Thymus (tissue), 14 donors: ENCODE measurements at places on chromosomes 11 and 22.

GRCh38 chr22:28222052-28222451, 303.0 kb upstream of the PITPNB start:
- DNase-seq, result no peak
- H3K27me3 ChIP-seq, result no peaks in the 10 kb centered on the region
- H3K4me1 ChIP-seq, result no peaks in the 10 kb centered on the region
- H3K36me3 ChIP-seq, result no peaks in the 10 kb centered on the region
- no peak overlapping the region for H3K4me3 ChIP-seq
- H3K27ac ChIP-seq, result no peak overlapping the region

DNA sequence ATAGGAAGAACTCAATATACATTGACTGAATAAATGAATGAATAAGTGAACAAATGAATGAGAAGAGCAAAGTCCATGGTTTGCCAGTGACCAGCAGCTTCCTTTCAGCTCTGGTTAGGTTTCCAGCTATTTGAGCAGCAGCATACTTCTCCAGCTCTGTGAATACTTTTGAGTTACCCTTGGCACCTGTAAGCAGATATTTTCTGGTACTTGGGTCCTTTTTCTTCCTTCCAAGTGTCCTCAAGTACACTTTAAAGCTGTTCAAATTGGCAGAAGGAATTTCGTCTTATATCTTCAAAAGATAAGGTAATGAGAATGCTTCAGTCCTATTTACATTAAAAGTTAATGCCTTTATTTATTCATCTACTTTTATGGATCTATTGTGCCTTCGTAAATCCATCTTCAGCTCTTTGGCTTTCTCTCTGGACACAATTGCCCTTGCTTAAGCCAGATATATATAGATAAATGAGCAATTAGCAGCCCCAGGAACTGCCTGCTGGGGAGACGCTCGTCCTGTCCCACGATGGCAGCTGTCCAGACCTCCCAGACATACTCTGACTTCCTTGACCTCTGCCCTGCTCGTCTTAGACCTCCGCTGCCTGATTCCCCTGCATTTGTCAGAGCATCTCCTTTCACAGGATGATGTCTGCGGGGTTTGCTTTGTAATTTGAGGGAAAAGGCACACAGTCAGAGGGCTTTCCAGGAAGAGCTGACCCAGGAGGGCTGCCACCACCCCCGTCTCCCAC, 926.3 kb downstream of the OPCML start:
- H3K27ac ChIP-seq, result no peak overlapping the region
- H3K27me3 ChIP-seq, result no peaks in the 10 kb centered on the region
- H3K4me1 ChIP-seq, result no peaks in the 10 kb centered on the region
- H3K36me3 ChIP-seq, result no peaks in the 10 kb centered on the region

DNA sequence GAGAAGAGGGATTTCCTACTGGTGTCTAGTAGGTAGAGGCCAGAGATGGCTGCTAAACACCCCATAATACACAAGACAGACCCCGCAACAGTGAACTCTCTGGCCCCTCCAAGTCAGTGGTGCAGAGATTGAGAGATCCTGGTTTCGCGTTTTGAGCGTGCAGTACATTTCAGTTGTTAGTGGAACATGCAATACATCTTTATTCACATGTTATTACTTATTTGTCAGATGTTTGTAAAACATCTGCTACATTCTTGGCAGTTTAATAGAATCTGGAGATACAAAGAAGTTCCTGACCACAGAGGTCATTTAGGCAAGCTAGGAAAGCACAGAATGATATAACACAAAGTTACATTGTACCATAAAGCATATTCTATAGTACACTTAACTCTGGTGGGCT, 41.5 kb downstream of the ST3GAL4 start:
- no peak overlapping the region for H3K27ac ChIP-seq
- H3K36me3 ChIP-seq, result no peaks in the 10 kb centered on the region
- no peak overlapping the region for H3K4me3 ChIP-seq
- H3K4me1 ChIP-seq, result peaks cover 16% of the 10 kb centered on the region
- H3K27me3 ChIP-seq, result no peaks in the 10 kb centered on the region
- DNase-seq, result no peak

- H3K4me3 ChIP-seq, result no peak overlapping the region
- H3K27me3 ChIP-seq, result no peaks in the 10 kb centered on the region
- no peak overlapping the region for H3K27ac ChIP-seq
- no peaks in the 10 kb centered on the region for H3K36me3 ChIP-seq
- DNase-seq, result no peak
Observed at GRCh38 chr11:111406091-111406490, 27.0 kb upstream of the POU2AF1 start.

GRCh38 chr11:80899381-80899780, 1458.6 kb upstream of the TENM4 start:
- no peak for DNase-seq
- no peaks in the 10 kb centered on the region for H3K27me3 ChIP-seq
- no peaks in the 10 kb centered on the region for H3K4me1 ChIP-seq
- H3K36me3 ChIP-seq, result no peaks in the 10 kb centered on the region
- no peak overlapping the region for H3K4me3 ChIP-seq

DNA sequence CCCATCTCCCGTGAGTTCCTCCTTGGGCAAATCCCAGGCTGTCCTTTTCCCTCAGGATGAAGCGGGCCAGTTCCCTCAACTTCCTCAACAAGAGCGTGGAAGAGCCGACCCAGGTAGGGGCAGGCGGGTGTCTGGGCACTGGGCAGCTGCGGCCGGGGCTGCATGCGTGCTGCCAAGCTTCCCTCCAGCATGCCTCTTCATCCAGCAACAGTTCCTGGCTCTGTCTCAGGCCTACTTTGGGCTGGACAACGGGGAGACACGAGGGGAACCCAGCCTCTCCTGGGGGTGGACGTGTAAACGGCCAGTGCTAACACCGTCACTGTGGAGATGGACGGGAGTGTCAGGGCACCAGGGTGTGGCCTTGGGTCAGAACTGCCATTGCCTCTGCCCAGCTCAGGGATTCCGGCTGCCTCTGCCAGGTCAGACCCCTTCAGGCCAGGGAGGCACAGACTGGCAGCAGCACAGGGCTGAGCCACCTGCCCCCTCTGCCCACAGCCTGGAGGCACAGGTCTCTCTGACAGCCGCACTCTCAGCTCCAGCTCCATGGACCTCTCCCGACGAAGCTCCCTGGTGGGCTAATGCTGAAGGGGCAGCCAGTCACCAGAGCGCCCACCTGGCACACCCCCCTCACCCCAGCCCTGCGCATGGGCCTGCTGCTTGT, 1.9 kb upstream of the RAB1B start:
- no peak for DNase-seq
- no peak overlapping the region for H3K4me3 ChIP-seq
- H3K27ac ChIP-seq, result no peak overlapping the region
- peaks cover 14% of the 10 kb centered on the region for H3K4me1 ChIP-seq
- peaks cover 56% of the 10 kb centered on the region for H3K36me3 ChIP-seq
